ENCODE measurements at places on chromosomes 7 and 10. TPM values are rescaled to one million over a fixed set of nuclear protein-coding genes. Genes with fewer than 3 reads are reported as not detected.

GRCh38 chr10:131812736-131813604 is 87.8 kb upstream of the PPP2R2D start:
- DNase-seq: no peak

CPA2 gene
- total RNA-seq: not detected

DNA sequence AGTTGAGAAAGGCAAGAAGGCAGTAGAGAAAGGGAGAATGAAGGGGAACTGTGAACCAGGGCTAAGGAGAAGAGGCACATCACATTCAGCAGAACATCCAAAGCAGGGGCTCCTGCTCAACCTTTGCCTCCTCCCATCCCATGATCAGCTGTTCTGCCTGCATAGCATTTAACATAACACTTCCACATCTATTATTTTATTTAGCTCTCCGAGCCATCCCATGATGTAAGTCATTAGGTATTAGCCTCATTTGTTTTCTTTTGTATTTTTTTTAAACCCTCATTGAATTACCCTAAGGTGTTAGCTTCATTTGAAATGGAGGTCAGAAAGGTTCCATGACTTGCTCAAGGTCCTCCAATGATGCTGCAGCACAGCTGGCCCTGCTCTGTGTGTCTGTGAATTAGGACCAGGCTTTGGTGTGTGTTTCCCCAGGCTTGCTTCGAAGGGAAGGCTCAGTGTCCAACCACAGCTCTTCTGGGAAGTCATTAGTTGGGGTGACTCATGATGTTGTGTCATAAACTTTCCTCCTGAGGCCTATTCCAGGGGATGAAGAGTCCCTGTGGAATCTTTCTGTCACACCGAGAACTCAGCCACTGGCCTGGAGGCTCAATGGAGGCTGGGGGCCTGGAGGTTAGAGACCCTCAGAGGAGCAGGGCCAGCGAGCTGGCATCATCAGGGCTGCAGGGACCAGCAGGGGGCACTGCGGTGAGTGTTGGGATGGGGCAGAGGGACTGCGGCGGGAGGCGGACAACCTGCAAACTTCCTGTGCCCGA is 16.5 kb downstream of the NPFFR1 start:
- no peak for DNase-seq

CPXM2 gene
- 4.9 TPM for total RNA-seq

SHH gene
- total RNA-seq: 3.2 TPM

All from skin of body (tissue), 3 donors.